ENCODE measurements at places on chromosomes 11 and 22.

- DNase-seq: no peak
Observed at GRCh38 chr11:131534611-131535010, 164.2 kb downstream of the NTM start.

DNA sequence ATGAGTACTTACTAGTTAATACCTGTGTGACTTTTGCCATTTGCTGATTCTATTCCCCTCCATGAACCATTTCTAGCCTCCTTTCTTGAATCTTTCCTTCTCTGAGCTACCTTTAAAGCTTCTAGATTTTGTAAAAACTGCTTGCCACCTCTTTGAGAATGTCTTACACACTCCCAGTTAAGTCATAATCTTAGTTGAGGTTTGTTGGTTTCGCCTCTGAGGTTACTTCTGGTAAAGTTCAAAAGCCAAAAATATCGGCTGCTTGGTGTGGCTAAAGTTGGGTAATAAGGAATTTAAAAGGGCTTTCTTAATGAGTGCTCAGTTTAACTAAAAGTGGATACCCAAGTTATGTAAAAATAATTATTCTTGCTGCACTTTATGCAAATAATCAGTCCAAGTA, 10.4 kb upstream of the GLYAT start:
- no peak for DNase-seq

GRCh38 chr11:12680246-12680939, 6.2 kb downstream of the TEAD1 start:
- no peak for DNase-seq

DNA sequence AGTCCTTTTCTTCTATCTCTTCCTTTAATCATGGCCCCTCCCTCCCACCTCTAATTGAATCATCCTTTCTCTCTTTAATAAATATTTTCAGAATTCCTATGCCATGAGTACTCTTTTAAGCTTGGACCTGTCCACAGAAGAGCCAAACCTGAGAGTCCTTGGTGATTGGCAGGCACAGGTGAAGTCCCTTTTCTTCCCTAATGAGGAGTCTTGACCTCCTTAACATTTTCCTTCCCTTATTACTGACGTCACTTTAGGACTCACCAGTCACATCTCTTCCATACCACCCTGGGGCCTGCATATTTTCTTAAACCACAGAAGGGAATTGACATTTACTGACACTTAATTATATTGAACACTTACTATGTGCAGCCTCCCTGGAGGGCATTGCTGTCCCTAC, 41.0 kb upstream of the RASSF10 start:
- no peak for DNase-seq

DNA sequence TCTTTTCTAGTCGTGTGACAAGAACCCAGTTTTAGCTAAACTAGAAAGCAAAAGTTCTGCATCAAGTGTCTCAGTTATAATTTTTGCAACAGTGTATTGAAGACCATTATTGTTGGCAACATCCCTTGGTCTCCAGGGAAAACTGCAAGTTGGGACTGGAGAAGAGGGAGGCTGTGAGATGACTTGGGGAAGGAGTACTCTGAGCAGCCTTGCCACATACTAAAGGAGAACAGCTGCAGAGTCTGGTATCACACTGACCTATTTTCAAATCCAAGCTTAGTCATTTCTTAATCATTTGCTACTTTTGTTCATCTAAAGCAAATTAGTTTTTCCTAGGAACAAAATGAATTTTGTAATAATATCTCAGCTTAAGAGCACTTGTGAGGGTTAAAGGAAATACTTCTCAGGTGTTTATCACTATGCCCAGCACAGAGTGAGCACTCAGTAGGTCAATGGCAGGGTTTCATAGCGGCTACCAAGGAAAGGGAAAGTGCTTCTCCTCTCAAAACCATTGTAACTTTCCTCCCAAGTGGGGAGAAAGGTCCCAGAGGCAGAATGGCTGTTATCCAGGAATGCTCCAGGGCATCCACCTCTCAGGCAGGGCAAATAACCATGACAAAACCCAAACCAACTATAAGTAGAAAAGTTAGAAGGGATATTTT, 247.1 kb downstream of the C11orf87 start:
- DNase-seq: no peak

DNA sequence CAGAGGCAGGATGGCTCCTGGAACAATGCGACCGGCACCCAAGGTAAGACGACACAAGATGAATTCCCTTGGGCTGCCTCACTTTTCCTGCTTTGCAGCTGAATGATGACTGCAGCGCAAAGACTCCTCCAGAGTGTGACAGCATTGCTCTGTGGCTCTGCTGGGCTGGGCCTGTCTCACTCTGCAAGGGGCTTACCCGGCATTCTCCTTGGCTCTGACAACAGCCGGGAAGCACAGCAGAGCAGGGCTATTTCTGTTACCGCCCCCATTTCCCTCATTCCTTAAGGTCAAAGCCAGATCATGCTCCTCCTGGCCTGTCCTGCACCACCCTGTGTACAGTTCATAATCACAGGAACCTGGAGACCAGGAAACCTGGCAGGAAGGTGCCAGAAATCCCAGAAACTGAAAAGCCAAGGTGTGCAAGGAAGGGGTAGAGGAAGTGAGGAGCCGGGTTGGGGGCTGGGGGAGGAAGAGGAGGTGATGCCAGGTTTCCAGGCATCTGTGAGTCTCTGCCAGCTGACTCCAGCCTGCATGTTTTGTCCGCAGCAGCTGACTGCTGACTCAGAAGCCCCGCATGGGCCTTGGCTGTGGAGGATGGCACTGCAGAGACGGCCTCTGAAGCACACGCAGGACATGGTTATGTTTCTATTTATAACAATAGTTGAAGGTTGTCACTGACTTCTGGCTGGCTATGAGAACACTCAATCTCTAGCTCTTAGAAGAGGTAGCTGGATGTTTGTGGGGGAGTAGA, 113.6 kb downstream of the MICAL3 start:
- DNase-seq: no peak

GRCh38 chr11:66011785-66012303, at the start of gene CST6:
CST6 (plus strand) TSS chr11:66012008; CDS start chr11:66012045, 37 bp downstream.
- no peak for DNase-seq

DNA sequence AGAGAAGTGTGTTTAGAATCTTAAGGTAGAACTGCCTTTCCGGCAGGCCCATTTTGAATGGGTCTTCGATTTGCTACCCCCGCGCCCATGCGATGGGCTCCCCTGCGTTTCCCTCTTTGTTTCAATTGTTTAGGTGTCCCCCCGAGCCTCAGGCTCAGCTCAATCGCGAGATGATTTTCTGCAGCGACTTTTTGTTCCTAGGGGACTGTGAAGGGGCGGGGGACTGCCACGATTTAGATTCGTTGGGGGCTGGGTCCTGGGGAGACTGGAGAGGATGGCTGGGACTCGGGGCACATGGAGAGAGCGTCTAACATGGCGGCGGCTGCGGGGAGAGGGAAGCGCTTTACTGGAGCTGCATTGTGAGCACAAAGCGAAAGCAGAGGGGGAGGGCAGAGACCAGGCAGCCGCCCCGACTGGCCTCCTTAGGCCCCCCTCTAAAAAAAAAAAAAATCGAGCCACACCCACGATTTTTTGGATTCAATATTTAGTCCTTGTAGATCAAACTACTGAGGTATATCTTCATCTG, 1.7 kb downstream of the CAPRIN1 start:
- peak; percentile 71 for DNase-seq

GRCh38 chr11:1158681-1159487, 1.1 kb downstream of the MUC5AC start:
- no peak for DNase-seq

GRCh38 chr11:113045146-113045545, 83.9 kb downstream of the NCAM1 start:
- no peak for DNase-seq

DNA sequence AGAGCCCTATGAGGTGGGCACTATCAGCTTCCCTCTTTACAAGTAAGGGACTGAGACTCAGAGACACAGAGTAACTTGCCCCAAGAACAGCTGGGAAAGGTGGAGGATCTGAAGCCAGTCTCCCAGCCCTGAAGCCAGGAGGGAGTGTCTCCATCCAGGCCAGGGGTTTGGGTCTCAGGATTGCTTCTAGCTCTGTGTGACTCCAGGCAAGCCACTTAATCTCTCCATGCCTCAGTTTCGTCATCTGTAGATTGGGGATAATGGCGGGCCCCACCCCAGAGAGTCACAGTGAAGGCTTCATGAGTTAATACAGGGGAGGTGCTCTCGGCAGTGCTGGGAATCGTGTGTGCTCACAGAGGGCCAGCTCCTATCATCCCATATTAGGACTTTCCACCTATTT, 10.5 kb downstream of the MAP4K2 start:
- DNase-seq: no peak

DNA sequence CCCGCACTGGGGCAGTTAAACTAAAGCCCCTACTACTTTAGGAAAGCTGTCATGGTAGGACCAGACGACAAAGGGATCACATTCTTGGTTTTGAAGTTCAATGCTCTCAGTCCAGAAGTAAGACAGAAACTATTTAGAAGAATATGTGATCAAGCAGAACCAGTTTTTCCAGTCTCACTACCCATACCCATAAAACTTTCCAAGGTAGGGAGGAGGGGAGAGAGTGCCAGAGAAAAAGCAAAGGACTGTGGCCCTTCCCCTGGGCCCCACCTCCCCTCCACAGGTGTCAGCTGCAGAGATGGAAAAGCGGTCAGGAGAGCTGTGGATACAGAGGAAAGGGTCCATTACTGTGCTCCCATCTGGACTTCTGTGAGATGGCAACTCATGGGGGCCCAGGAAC, 587.1 kb downstream of the SOX6 start:
- DNase-seq: no peak

- no peak for DNase-seq
Observed at GRCh38 chr11:76823481-76824028, 37.2 kb upstream of the ACER3 start.

DNA sequence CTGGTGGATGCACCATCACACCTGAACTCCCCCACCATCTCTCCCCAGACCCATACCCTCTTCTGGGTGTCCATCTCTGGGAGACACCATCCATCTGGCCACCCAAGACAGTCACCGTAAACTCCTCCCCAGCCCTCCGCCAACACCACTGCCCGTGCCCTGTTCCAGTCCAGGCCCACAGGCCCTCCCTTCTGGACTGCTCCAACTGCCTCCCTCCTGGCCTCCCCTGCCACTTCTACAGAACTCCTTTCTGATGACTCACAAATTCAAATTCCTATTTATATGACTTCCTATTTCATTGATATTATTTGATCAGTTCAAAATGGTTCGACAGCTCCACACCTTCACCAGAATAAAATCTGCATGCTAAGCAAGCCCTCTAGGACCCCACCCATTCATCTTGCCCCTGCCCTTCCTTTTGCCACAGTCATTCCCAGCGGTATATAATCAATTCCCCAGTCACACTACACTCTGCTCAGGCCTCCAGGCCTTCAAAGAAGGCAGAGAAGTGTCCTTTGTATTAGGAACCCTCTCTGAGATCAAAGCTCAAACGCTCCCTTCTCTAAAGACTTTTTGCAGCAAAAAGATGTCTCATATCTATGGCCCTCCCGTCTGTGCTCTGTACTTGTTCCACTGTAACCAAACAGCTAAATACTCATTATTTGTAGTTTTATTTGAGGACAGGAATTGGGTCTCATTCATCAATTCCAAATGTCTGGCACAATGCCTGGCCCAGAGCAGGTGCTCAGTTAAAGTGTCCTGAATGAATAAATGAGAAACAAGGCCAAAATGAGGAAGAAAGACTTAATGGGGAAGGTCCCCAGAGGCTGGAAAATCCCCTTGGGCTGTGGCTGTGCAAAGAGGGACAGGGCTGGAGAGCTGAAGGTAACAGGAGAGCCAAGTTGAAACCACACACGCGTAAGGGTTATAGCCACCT, 29.0 kb downstream of the MYH9 start:
- DNase-seq: no peak

DNA sequence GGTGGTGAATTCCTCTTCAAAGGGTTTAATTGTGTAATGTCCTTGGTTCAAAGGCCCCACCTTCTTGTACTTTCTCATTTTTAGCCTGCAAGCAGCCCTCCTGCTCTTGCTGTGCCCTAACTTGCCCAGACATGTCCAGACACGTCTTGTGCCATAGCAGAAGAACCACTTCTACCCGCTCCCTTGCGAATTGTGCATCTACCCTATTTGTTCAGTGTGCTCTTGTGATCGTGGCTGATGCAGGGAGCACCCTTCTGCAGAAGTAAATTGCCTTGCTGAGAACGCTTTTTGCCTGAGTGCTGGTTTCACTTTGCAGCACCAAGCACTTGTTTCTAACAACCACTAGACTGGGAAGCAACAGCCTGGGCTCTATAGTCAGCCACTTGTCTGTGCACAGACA, 249.4 kb downstream of the SBF2 start:
- no peak for DNase-seq

- DNase-seq: no peak
Observed at GRCh38 chr11:119432484-119433357, 9.7 kb upstream of the THY1 start.

GRCh38 chr11:65873318-65874156, 937 bp upstream of the EFEMP2 start:
- DNase-seq: peak; percentile 94

DNA sequence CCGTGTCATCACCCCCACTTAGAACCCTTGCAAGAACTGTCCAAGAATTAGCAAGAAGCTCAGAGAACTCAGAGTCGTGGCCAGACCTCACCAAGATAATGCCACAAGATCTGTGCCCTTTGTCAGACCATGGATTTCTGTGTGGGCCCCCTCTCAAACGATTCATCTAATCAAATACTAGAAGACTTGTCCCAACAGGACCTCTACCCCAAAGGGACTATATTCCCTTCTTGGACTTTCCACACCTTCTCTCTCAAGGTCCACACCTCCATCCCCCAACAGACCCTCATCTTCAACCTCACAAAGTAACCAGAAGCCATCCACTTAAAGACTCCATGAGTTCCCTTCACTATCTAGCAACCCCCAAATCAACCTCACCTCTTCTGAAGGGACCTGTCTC, 2.8 kb downstream of the POLR3H start:
- DNase-seq: no peak

DNA sequence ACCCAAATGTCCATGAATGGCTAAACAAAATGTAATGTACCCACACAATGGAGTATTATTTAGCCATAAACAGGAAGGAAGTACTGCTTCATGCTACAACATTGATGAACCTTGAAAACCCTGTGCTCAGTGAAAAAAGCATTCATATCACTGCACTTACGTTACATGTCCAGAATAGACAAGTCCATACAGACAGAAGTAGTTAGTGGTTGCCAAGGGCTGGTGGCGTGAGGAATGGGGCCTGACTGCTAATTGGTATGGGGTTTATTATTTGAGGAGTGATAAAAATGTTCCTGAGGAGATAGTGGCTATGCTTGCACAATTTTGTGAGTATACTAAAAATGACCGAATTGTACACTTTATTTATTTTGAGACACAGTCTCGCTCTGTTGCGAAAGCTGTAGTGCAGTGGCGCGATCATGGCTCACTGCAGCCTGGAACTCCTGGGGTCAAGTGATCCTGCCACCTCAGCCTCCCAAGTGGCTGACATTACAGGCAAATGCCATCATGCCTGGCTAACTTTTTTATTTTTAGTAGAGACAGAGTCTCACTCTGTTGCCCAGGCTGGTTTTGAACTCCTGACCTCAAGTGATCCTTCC, 7.7 kb upstream of the SYVN1 start:
- no peak for DNase-seq

GRCh38 chr22:49590851-49591445, 236.7 kb downstream of the BRD1 start:
- no peak for DNase-seq

GRCh38 chr11:29801561-29801960, 215.3 kb downstream of the KCNA4 start:
- no peak for DNase-seq
